Ammon's horn (tissue), 1 donor: ENCODE measurements at places on chromosomes 5 and 9.

DNA sequence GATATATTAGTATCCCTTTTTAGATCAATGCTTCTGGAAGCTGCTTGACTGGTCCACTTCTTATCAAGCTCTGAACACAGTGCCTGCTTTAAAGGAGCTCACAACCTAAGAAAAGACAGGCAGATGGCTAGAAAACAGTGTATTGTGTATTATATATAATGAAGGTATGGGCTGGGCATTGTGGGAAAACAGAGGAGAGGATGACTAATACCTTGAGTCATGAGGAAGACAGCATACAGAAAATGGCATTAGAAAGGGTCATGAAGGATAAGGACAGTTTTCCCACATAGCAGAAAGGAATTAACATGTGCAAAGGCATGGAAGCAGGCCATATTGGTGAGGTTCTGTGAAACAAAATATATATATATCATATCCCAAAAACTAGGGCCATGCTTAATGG is 309.6 kb downstream of the MLLT3 start:
- DNase-seq: no peak

GRCh38 chr9:124858330-124859046 is 3.3 kb downstream of the RPL35 start:
- no peak for DNase-seq

- DNase-seq: no peak
Observed at GRCh38 chr9:119907056-119907455, 537.8 kb upstream of the BRINP1 start.

DNA sequence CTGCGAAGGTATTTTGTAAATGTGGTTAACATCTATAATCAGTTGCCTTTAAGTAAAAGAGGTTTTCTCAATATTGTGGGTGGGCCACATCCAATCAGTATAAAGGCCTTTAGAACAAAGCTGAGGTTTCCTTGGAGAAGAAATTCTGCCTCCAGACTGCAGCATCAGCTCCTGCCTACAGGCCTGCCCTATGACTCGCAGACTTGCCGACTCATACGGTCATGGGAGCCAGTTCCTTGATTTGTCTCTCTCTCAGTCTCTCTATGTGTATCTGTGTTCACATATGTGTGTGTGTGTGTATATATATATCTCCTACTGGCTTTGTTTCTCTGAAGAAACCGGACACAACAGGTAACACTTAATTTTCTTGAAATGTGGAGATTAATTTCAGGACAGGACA is 45.3 kb downstream of the SLC36A1 start:
- no peak for DNase-seq

- DNase-seq: no peak
Observed at GRCh38 chr5:151025250-151025606, 4.8 kb downstream of the GPX3 start.

- no peak for DNase-seq
Observed at GRCh38 chr9:90860826-90861225, 59.2 kb downstream of the SYK start.

GRCh38 chr5:65191554-65192135 is 290.1 kb downstream of the ADAMTS6 start:
- no peak for DNase-seq

DNA sequence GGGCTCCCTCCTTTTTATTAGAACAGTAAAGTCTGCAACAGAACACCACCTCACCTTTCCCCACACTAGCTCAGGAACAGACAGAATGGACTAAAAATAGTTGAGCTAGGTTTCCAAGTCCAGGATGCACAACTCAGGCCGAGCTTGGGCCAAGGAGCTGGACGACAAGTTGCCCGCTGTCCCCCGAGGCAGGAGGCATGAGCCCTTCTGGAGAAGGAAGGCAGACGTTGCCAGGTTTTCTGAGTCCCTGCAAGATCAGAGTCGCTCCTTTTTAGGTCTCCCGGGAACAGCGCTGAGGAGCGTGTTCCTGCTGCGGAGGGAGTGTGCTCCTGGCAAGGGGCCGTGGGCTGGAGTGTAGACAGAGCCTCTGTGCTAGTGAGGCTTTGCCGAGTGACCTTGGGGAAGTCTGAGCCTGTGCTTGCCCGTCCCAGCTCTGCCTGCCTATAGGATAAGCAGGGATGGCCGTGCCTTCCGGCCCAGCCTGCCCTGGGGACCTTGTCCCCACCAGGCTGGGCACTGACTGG is 121.6 kb downstream of the WNK2 start:
- DNase-seq: no peak

DNA sequence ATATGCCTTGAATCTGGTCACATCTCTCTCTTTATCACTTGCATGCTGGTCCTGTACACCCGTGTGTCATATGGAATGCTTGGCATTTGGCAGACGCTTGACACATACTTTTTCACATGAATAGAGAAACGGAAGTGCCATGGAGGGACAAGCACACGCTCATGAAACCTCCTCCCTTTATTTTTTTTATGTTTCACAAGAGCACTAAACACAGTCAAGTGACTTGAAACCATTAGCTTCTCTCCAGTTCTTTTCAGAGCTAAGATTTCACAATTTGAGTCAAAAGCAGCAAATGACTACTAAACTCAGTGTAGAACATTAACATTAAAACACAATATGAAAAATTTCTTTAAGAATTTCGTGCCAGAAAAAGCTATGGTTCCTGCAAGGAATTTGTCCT is 151.1 kb downstream of the DOCK2 start:
- DNase-seq: no peak

DNA sequence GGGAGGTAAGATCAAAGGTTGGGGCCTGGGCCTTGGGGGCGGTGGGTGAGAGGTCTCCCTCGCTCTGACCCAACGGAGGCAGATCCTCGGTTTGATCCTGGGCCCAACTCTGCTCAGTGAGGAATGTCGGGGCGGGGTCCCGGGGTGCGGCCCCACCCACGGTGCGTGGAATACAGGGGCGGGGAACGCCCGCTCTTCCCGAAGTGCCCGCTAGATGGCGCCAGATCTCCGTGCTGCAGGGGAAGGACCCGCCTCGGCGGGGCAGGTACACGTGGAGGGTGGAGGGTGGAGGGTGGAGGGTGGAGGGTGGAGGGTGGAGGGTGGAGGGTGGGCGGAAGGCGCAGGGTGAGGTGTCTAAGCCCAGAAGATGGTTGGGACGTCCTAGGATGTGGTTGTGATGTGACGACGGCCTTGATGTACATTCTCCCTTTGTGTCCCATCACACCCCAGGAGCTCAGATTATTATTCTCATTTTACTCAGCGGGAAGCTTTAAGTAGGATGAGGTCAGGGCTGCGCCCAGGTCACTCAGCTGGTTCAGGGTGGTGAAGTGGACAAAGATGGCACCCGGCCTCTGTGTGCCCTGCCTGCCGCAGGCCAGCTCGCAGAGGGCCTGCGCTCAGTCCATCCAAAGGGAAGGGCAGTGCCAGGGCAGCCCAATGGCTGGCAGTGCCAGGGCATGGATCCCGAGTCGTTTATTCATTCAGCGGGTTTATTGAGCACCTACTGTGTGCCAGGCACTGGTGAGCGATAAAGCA is 9.4 kb upstream of the RPS14 start:
- peak; percentile 58 for DNase-seq
